ENCODE measurements at places on chromosomes 16 and 17. TPM values are rescaled to one million over a fixed set of nuclear protein-coding genes. Genes with fewer than 3 reads are reported as not detected.

KRT33A gene
- total RNA-seq: not detected

NRN1L gene
- not detected for total RNA-seq

GRCh38 chr17:73820686-73821448 is 176.6 kb upstream of the SDK2 start:
- peaks cover 16% of the 10 kb centered on the region for H3K27me3 ChIP-seq
- no peaks in the 10 kb centered on the region for H3K36me3 ChIP-seq
- DNase-seq: no peak

DNA sequence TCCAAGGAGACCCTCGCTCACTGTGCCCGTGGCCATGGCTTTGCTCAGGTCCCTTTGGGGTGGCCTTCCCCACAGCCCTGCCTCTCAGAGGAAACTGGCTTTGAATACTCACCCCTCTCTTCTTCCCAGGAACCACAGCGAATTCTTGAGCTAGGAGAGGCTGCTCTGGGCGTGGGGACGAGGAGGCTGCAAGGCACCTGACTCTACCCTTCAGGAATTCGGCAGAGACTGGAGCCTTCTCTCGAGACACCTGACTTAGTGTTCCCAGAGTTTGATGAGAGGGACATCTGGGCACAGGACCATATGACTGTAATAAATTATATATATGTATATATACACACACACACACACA is 6.2 kb downstream of the LLGL2 start:
- no peak overlapping the region for H3K4me3 ChIP-seq
- DNase-seq: no peak
- peaks cover 5% of the 10 kb centered on the region for H3K27me3 ChIP-seq
- peaks cover 4% of the 10 kb centered on the region for H3K36me3 ChIP-seq
- no peak overlapping the region for H3K27ac ChIP-seq
- H3K4me1 ChIP-seq: peaks cover 23% of the 10 kb centered on the region

SLC35G6 gene
- total RNA-seq: not detected

GRCh38 chr17:50440172-50440837 is 14.3 kb downstream of the ACSF2 start:
- H3K27me3 ChIP-seq: no peaks in the 10 kb centered on the region
- DNase-seq: no peak
- H3K4me3 ChIP-seq: no peak overlapping the region
- H3K27ac ChIP-seq: no peak overlapping the region
- no peaks in the 10 kb centered on the region for H3K36me3 ChIP-seq
- no peaks in the 10 kb centered on the region for H3K4me1 ChIP-seq

DNA sequence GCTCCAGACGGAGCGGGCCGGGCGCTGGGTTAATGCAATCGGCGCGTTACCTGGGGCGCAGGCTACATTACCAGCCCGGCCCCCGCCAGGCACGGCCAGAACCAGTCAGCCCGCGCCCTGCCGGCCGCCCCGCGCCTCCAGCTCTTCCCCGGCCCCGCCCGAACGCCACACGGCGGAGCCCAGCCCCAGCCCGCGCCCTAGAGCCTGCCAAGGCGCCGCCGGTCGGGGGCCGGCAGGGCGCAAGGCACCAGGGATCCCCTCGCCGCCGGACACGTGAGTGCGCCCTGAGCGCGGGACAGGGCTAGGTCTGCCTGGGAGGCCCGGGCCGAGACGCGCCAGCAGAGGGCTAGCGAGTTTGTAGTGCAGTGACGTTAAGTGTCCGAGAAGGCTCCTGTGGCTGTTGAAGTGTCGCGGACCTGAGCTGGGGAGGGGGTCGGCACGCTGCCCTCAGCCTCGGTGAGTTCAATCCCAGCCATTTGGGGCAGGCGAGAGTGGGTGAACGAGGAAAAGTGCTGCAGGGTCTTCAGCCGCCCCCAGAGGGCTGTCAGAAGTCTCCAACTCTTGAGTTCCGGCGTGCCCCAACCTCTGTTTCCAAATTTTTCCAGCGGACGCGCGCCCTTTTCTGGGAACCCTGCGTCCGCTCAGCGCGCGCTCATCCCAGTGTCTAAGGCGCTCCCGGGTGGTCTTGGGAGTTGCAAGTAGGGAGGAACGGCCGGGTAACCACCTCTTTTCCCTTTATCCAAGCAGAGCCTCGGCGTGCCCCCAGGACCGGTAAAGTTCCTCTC is at the start of gene SLC6A2:
Gene SLC6A2, plus strand, starts transcription at position 92 of the 785 bp plus-strand sequence. CDS start 707 bp downstream, outside the sequence.
- DNase-seq: no peak
- no peak within 1 kb of the TSS for H3K4me3 ChIP-seq
- no peaks in the 10 kb centered on the region for H3K36me3 ChIP-seq
- no peaks in the 10 kb centered on the region for H3K4me1 ChIP-seq
- peaks cover 8% of the 10 kb centered on the region for H3K27me3 ChIP-seq
- H3K27ac ChIP-seq: no peak within 1 kb of the TSS

ITGAD gene
- 0.18 TPM for total RNA-seq

DNA sequence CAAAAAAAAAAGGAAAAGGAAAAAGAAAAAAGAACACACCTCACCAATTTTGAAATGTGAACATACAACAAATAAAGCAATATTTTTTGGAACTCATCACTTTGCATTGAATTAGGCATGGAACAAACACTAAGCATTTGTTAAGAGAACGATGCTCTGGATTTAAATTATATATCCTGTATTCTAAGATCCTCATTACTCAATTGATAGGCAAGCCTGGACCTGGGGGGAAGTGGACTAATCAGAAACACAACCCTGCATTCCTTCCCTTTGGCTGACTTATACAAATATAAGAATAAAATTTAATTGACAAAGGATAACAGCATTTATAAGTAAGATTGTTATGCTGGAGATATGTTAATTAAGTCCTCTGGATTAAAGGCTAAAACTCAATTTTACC is 2.2 kb downstream of the GJC1 start:
- H3K4me1 ChIP-seq: peaks cover 9% of the 10 kb centered on the region
- peaks cover 43% of the 10 kb centered on the region for H3K27me3 ChIP-seq
- no peak overlapping the region for H3K27ac ChIP-seq
- H3K4me3 ChIP-seq: no peak overlapping the region

DNA sequence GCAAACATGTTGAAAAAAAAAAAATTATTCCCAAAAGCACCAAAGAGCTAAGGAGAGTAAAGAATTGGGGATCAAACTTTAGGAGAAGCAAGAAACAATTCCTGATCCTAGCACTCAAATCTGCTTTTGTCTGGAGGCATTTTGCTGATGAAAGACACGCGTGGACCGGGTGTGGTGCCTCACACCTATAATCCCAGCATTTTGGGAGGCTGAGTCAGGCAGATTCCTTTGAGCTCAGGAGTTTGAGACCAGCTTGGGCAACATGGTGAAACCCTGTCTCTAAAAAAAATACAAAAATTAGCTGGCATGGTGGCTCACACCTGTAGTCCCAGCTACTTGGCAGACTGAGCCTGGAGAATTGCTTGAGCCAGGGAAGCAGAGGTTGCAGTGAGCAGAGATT is 35.4 kb downstream of the ZFP90 start:
- H3K4me3 ChIP-seq: no peak overlapping the region
- no peak for DNase-seq
- no peaks in the 10 kb centered on the region for H3K27me3 ChIP-seq
- H3K4me1 ChIP-seq: no peaks in the 10 kb centered on the region
- no peak overlapping the region for H3K27ac ChIP-seq

DNA sequence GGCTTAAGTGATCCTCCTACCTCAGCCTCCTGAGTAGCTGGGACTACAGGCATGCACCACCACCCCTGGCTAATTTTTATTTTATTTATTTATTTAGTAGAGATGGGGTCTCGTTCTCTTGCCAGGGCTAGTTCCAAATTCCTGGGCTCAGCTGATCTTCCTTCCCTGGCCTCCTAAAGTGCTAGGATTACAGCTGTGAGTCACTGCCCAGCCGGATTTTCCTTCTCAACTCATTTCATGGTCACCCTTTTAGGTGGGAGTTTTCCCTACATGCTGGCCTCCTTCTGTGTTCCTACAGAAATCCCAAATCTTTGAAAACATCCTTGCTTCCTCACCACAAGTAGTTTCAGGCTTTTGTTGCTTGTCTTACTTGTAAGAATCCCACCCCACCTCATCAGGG is 102.1 kb upstream of the SIAH1 start:
- H3K36me3 ChIP-seq: no peaks in the 10 kb centered on the region
- no peaks in the 10 kb centered on the region for H3K4me1 ChIP-seq
- H3K27me3 ChIP-seq: peaks cover 24% of the 10 kb centered on the region
- no peak overlapping the region for H3K27ac ChIP-seq

KRTAP2-3 gene
- total RNA-seq: not detected

TP53TG3C gene
- total RNA-seq: not detected

GRCh38 chr17:67111327-67111726 is 67.0 kb downstream of the CACNG1 start:
- DNase-seq: no peak
- H3K4me3 ChIP-seq: no peak overlapping the region
- peaks cover 73% of the 10 kb centered on the region for H3K36me3 ChIP-seq

DNA sequence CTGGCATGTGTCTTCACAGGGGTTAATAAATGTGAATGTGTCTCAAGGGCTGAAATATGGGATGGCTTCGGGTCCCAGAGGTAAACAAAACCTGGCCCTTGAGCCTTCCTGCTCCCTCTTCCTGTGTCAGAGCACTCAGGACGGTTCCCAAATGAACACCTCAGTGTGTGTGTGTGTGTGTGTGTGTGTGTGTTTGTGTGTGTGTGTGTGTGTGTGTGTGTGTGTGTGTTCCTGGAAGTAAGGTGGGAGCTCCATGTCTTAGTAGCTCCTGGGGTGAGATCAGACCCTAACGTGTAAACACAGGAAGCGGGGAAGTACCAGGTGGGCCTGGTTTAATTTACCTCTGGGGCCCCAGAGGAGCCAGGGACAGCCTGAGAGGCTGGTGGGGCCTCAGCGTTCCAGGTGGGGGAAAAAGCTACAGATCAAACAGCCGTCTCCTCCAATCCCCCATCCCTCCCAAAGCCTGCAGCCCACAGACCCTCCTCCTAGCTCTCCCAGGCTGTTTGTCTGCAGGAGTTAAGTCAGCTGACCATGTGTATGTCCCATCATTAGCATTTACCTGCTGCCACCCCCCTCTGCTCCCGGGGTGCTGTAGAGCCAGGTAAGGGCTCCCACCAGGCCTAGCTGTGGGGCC is 6.1 kb downstream of the KIF19 start:
- H3K27me3 ChIP-seq: peaks cover 3% of the 10 kb centered on the region
- no peak overlapping the region for H3K27ac ChIP-seq
- H3K4me1 ChIP-seq: peaks cover 12% of the 10 kb centered on the region
- DNase-seq: no peak

PRCD gene
- total RNA-seq: not detected

- no peak overlapping the region for H3K4me3 ChIP-seq
- no peaks in the 10 kb centered on the region for H3K4me1 ChIP-seq
- DNase-seq: no peak
- H3K27me3 ChIP-seq: no peaks in the 10 kb centered on the region
- H3K27ac ChIP-seq: no peak overlapping the region
These were observed 27.1 kb downstream of the MMD start for GRCh38 chr17:55394357-55395021.

GRCh38 chr17:19996502-19996901 is 12.7 kb upstream of the SPECC1 start:
- peaks cover 7% of the 10 kb centered on the region for H3K4me1 ChIP-seq
- H3K36me3 ChIP-seq: no peaks in the 10 kb centered on the region
- H3K27ac ChIP-seq: no peak overlapping the region
- no peak overlapping the region for H3K4me3 ChIP-seq
- DNase-seq: no peak
- peaks cover 23% of the 10 kb centered on the region for H3K27me3 ChIP-seq

GRCh38 chr16:79610771-79611170 is 10.2 kb upstream of the MAF start:
- H3K4me3 ChIP-seq: no peak overlapping the region
- no peaks in the 10 kb centered on the region for H3K36me3 ChIP-seq
- H3K27me3 ChIP-seq: peaks cover 12% of the 10 kb centered on the region
- peaks cover 45% of the 10 kb centered on the region for H3K4me1 ChIP-seq

DNA sequence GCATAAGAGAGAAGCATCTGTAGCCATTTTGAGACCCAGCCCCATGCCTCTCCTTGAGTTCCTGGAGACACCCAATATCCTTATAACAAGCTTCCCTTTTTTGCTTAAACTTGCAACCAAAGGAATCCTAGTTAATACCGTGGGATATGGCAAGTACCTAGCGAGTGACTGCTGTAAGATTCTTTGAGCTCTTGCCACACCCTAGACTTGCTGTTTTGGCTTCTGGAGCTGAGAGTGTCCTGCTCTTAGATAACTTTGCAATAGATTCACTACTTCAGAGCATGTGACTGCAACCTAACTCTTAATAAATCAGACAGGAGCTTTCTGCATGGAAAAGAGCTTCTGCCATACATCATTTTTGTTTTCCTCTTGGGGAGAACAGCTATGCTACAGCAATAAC is 58.3 kb downstream of the AKAP1 start:
- H3K27me3 ChIP-seq: peaks cover under 1% of the 10 kb centered on the region
- no peaks in the 10 kb centered on the region for H3K36me3 ChIP-seq
- no peak for DNase-seq
- H3K4me3 ChIP-seq: no peak overlapping the region
- H3K27ac ChIP-seq: no peak overlapping the region
- H3K4me1 ChIP-seq: no peaks in the 10 kb centered on the region

TLCD2 gene
- total RNA-seq: 0.30 TPM

DNA sequence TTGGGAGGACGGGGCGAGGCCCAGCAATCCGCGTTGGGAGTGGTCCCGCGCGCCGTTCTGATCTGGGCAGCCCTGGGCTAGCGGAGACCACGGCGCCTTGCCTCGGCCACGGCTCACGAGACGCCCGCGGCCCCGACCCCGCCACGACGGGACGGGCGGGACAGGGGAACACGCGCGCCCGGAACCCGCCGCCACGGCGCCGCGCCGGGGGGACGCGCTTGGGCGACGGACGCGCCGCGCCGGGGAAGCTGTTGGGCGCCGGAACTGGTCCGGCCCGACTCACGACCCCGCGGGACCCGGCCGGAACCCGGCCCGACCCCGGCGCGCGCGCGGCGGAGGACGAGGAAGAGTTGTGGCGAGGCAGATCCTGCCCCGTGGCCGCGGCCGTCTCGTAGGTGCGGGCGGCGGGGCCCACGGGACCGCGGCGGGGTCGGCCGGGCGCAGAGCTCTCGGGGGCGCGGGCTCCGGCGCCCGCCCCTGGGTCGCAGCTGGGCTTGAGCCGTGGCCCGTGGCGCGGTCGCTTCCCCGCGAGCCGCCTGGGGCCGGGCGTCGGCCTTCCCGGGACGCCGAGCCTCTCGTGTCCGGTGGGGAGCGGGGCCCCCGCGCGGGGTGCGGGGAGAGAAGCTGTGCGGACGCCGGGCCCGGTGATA is at the start of gene ACSF3:
Gene ACSF3, plus strand, starts transcription at position 251 of the 650 bp plus-strand sequence. CDS start 6,830 bp downstream, outside the sequence.
- peak; percentile 64 for DNase-seq
- peak within 1 kb of the TSS; percentile 91 for H3K27ac ChIP-seq

TOX3 gene
- not detected for total RNA-seq

GRCh38 chr17:17044846-17045561 is 2.7 kb downstream of the MPRIP start:
- H3K36me3 ChIP-seq: peaks cover 4% of the 10 kb centered on the region
- H3K27me3 ChIP-seq: no peaks in the 10 kb centered on the region
- H3K4me1 ChIP-seq: peaks cover 45% of the 10 kb centered on the region
- H3K4me3 ChIP-seq: peak overlapping the region; percentile 88
- no peak overlapping the region for H3K27ac ChIP-seq
- DNase-seq: no peak

DNA sequence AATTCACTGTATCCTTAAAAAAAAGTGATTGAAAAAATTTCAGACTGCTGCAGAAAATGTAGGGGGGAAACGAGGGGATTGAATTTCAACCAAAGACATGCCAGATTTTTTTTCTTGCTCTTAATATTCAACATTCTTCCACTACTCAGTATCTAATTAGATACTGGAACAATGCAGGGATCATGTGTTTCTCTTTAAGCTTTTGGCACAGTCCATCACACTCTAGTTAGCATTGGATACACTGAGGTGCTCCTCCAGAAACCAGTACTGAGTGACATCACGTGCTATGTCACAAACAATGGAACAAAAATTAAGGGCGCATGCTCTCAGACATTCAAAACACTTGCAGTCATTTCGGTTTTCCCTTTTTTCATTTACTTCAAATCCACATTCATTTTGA is 298.6 kb upstream of the PSMD7 start:
- no peak overlapping the region for H3K4me3 ChIP-seq
- H3K27ac ChIP-seq: no peak overlapping the region
- DNase-seq: no peak
- no peaks in the 10 kb centered on the region for H3K4me1 ChIP-seq
- H3K36me3 ChIP-seq: no peaks in the 10 kb centered on the region
- no peaks in the 10 kb centered on the region for H3K27me3 ChIP-seq

All from activated T-helper 2 cell treated with anti-CD3 and anti-CD28 coated beads, Interferon-gamma antibody, Interleukin-2, Interleukin-4, amounts not matched to agents 10 μg/mL and 5 μg/mL and 100 μg/mL, durations not matched to agents 14 hours and 24 hours and 36 hours (primary cell).